ENCODE measurements at places on chromosomes 2 and 18. TPM values are rescaled to one million over a fixed set of nuclear protein-coding genes. Genes with fewer than 3 reads are reported as not detected.

- no peak for DNase-seq
- no peaks in the 10 kb centered on the region for H3K4me1 ChIP-seq
- no peaks in the 10 kb centered on the region for H3K36me3 ChIP-seq
- H3K27me3 ChIP-seq: no peaks in the 10 kb centered on the region
Observed at GRCh38 chr18:48693006-48693405, 154.2 kb downstream of the CTIF start.

DNA sequence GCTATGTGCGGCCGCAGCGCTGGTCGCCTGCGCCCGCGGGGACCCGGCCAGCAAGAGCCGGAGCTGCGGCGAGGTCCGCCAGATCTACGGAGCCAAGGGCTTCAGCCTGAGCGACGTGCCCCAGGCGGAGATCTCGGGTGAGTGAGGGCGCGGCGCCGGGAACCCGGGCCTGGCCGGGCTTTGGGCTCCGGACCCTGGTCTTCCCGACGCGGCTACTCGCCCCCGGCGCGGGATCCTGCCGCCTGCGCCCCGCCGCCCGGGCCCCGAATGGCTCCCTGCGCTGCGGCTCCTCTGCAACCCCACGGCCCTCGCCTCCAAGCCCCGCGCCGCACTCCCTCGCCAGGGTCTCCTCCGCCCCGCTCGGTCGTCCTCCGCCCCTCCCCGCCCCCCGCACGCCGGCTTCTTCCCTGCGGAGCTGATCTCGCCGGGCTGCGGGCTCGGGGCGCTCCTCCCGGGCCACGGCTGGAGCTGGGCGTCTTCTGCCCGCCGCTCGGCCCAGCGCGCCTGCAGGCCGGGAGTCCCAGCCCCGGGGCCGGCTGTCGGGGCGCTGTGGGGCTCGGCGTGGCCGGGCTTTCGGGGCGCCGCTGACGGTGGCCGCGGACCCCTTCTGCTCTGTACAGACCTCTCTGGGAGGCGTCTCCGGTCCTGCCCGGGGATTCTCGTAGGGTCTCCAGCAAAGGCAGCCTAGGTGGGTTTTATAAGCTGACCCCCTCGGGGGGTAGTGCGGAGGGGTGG lies 652 bp downstream of the GPC1 start:
- no peak overlapping the region for H3K27ac ChIP-seq
- H3K4me3 ChIP-seq: peak overlapping the region; percentile 75
- H3K27me3 ChIP-seq: peaks cover 14% of the 10 kb centered on the region
- DNase-seq: no peak

- H3K4me1 ChIP-seq: no peaks in the 10 kb centered on the region
- DNase-seq: no peak
- H3K4me3 ChIP-seq: no peak overlapping the region
Observed at GRCh38 chr2:922185-922584, 28.5 kb upstream of the SNTG2 start.

GRCh38 chr18:75752740-75753263 lies 325.3 kb upstream of the SMIM21 start:
- DNase-seq: no peak
- no peaks in the 10 kb centered on the region for H3K4me1 ChIP-seq
- H3K27ac ChIP-seq: no peak overlapping the region
- H3K36me3 ChIP-seq: no peaks in the 10 kb centered on the region
- H3K4me3 ChIP-seq: no peak overlapping the region
- H3K27me3 ChIP-seq: no peaks in the 10 kb centered on the region

DNA sequence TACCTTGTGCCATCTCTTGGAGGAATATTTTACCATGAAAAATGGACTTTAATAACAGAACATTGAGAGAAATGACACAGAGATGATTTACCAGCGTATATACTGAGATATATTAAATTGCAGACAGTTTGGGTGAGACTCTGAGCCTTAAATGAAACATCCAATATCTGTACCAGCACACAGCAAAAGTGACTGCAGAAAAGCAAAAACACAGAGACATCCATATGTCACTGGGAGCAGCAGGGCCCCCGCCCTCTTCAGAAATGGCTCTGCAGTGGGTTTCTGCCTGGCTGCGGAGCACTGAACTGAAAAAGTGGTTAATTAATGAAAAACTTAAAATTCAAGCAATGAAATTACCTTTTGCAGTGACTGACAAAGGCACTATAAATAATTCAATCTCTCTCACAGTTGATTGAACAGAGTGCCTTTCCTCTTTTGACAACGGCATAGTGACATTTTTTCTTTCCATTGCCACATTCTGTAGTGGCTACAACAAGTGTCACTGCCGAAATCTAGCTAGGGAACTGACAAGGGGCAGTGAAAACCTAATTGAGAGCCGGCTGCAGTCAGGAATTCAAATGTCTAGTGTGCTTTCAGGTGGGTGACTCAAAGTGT lies 353.4 kb downstream of the ALK start:
- H3K27me3 ChIP-seq: peaks cover 100% of the 10 kb centered on the region
- DNase-seq: no peak
- no peaks in the 10 kb centered on the region for H3K4me1 ChIP-seq

DNA sequence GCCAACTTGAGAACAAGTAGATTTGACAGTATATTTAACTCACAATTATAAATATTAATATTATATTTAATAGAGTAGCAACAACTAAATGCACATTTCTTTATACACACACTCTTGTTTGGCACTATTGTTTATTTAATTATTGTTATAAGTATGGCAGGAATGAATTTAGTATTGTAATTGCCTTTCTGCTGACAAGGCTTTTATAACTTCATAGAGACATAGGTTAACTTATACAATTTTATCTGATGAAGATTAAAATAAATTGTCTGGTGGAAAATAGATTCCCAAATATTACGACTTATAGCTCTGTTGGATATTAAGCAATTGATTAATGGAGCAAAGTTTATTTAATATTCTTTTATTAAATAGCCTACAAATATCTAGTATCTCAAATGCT lies 347.9 kb upstream of the CDH19 start:
- H3K4me1 ChIP-seq: no peaks in the 10 kb centered on the region
- no peak overlapping the region for H3K4me3 ChIP-seq
- no peaks in the 10 kb centered on the region for H3K27me3 ChIP-seq
- no peaks in the 10 kb centered on the region for H3K36me3 ChIP-seq
- no peak overlapping the region for H3K27ac ChIP-seq

- H3K4me3 ChIP-seq: no peak overlapping the region
- no peak for DNase-seq
- H3K4me1 ChIP-seq: no peaks in the 10 kb centered on the region
- no peak overlapping the region for H3K27ac ChIP-seq
- no peaks in the 10 kb centered on the region for H3K36me3 ChIP-seq
Observed at GRCh38 chr2:178553047-178553446, 72.8 kb downstream of the PLEKHA3 start.

The SLC30A3 gene
- total RNA-seq: 0.24 TPM

The REG1B gene
- not detected for total RNA-seq

The ARHGEF33 gene
- 0.71 TPM for total RNA-seq

The FZD7 gene
- total RNA-seq: 11.3 TPM

The ST8SIA5 gene
- total RNA-seq: 0.02 TPM

The APLF gene
- total RNA-seq: 4.5 TPM
